ENCODE measurements at places on chromosomes 5 and 9. TPM values are rescaled to one million over a fixed set of nuclear protein-coding genes. Genes with fewer than 3 reads are reported as not detected.

The SH3RF2 gene
- total RNA-seq, result 1.0 TPM

The GRK6 gene
- total RNA-seq, result 13.4 TPM

The SLC4A9 gene
- total RNA-seq, result 0.11 TPM

The RIGI gene
- total RNA-seq, result 25.2 TPM

The LMAN2 gene
- total RNA-seq, result 101 TPM

The STXBP1 gene
- 13.7 TPM for total RNA-seq

The AGXT2 gene
- total RNA-seq, result not detected

The PCDHB9 gene
- 2.4 TPM for total RNA-seq

The CCNI2 gene
- 1.9 TPM for total RNA-seq

The EGFL7 gene
- total RNA-seq, result 43.6 TPM

The TCF7 gene
- total RNA-seq, result 1.1 TPM

The ADGRD2 gene
- not detected for total RNA-seq

The RORB gene
- total RNA-seq, result 0.74 TPM

The PDGFRB gene
- total RNA-seq, result 112 TPM

The GTF2H2 gene
- 70.0 TPM for total RNA-seq

The CKMT2 gene
- 6.9 TPM for total RNA-seq

The PPP3R2 gene
- 0.21 TPM for total RNA-seq

The PRUNE2 gene
- total RNA-seq, result 83.9 TPM

The QRFP gene
- total RNA-seq, result not detected

The FAM114A2 gene
- 65.1 TPM for total RNA-seq

The EFNA5 gene
- total RNA-seq, result 18.9 TPM

The IFNA21 gene
- not detected for total RNA-seq

The WHRN gene
- total RNA-seq, result 2.4 TPM

The PKD2L2 gene
- 0.21 TPM for total RNA-seq

The MOB3B gene
- total RNA-seq, result 8.0 TPM

The FSTL4 gene
- 7.5 TPM for total RNA-seq

The ST8SIA4 gene
- 18.3 TPM for total RNA-seq

The TTC16 gene
- total RNA-seq, result not detected

The OTP gene
- total RNA-seq, result not detected

The PNPLA7 gene
- 1.1 TPM for total RNA-seq

The TMEM203 gene
- 24.2 TPM for total RNA-seq

The RPS23 gene
- total RNA-seq, result 4,564 TPM

The PCDHGB4 gene
- 11.7 TPM for total RNA-seq
